ENCODE measurements at places on chromosomes 12 and 14. TPM values are rescaled to one million over a fixed set of nuclear protein-coding genes. Genes with fewer than 3 reads are reported as not detected.

DNA sequence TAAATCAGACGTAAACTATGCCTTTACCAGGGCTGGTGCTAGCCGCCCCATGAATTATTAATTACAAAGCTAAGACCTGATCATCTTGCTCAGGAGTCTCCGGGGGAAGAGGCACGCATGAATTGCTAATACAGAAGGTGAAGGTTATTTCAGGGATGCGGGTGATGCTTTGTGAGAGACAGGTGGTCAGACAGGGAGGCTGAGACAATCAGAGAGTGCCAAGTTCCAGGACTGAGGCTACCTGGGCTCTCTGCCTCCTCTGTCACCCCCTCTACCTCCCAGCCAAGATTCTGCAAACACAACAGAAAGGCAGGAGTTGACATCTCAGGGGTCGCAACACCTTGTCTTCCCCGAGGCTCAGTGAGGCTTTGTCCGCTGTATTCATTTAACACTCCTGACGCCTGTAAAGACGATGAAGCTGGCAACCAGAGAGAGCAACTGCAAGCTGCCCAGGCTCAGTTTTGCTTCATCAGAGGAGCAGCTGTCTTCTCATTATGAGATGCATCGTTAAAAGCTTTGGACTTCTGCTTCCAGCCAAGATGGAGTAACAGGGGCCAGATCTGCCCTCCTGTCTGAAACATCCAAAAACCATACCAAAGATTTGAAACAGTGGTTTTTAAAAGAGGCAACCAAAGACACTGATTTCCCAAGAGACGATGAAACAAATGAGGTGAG, 46.6 kb downstream of the PRIMA1 start:
- no peak for DNase-seq

- peak; percentile 90 for DNase-seq
These were observed 17.4 kb upstream of the CHFR start for GRCh38 chr12:132904718-132905328.

DNA sequence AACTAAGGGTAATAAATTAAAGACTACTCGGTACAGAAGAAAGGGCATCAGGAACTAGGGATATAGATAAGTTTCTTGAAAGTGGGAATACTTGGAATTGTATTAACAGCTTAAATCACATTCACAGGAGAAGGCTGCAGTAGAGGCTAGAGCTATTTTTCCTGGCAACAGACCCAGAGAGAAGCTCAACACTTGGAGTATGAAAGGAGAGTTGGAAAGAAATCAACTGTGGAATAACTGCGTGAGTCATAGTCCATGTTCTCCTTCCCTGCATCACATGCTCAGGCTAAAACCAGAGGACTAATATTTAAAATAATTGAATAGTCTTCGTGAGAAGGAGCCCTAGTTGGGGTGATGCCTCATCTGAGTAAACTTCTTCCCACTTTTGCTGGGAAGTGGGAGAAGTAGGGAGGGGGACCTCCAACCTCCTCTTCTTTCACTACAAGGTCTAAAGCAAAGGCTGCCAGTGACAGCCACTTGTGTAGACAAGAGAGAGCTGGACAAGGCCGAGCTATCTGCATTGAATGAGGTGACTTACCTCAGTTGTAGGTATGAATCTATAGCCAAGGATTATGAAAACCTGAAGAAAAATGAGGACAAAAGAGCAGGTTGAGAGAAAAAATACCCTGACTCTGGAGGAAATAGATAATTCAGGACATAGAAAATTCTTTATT, 32.7 kb downstream of the DYRK2 start:
- no peak for DNase-seq

DNA sequence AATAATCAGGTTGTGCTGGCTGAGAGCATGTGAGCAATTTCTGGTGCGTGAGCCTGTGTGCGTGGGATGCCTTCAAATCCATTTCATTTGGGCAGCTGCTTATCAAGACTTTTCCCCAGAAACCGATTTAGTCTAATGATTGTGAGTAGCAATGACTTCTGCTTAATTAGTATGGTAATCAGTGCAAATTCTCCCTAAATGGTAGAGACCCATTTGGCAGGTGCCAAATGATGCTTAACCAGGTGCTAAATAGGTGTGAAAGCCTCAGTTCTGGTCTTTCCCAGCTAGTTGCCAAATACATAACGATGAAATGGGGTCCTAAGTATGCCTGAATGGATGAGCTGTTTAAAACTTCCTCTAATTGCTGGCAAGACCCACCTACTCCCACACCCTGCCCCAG, 248.4 kb upstream of the CCDC196 start:
- no peak for DNase-seq

SRSF9 gene
- total RNA-seq, result 273 TPM

Measured in neural progenitor cell (in vitro differentiated cells).